ENCODE measurements at places on chromosomes 1 and 21.

- DNase-seq = no peak
These were observed 1.7 kb downstream of the CC2D1B start for GRCh38 chr1:52364235-52364839.

DNA sequence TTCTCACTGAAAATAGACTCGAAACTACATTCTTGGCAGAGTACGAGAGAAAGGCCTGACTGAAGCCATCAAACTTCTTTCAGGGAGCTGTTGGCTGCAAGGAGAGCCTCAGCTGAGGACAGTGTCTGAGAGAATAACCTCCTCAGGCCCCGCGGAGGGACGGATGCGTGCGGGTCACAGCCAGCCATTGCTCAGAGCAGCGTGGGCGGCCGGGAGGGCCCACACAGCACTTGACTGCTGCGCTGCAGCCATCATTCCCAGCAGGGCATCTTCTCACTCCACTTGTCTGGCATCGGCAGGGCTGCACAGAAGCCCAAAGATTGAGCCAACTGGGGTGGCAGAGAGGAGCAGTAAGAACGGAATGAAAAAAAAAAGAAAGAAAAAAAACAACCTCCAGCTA lies 113.5 kb downstream of the XCL2 start:
- DNase-seq = no peak

DNA sequence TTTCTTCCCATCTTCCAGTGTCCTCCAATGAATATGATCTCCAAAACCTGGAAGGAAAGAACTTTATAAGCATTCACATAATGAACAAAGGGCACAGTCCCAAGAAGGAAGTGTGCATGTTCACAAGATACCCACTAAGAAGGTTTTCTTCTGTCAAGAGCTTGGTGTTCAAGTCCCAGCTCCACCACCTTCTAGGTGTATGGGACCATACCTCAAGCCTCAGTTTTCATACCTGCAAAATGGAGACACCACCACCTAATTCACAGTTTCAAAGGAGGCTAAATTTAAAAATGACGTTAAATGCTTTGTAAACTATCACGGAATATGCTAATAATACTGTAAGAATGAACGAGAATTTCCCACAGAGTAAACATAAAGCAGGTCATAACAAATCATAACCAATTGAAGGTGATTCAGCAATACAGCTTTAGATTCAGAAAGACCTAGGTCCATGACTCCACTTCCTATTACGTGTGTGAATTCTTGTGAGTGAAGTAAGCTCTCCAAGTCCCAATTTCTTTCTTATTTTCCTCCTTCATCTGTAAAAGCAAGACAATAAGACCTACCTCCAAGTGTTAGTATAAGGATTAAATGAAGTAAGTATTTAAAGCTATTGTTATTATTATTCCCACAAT lies 8.1 kb upstream of the KTI12 start:
- no peak for DNase-seq

- DNase-seq = no peak
These were observed 170.4 kb upstream of the NR5A2 start for GRCh38 chr1:199857108-199857507.

GRCh38 chr1:217881607-217882332 lies 250.6 kb downstream of the SPATA17 start:
- no peak for DNase-seq

DNA sequence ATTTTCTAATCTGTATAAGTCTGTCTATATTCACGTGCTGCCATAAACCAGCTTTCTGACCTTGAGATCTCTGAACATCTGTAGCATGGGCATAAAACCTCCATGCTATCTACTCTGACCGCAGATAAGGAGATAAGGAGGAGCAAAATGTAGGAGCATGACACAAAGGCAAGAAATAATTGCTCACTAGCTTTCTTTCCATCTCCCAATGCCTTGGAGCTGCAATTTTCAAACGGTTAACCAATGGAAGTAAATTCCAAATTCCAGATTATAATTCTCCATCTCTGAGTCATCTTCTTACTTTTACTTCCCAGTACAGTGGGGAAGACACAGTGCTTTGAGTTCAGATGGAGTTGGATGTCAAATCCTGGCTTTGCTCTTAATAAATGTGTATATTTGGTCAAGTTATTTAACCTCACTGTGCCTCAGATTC lies 41.6 kb downstream of the CD58 start:
- DNase-seq = no peak

All from C1 segment of cervical spinal cord (tissue), 14 donors.